ENCODE measurements at places on chromosomes 13 and 19. TPM values are rescaled to one million over a fixed set of nuclear protein-coding genes. Genes with fewer than 3 reads are reported as not detected.

GRCh38 chr19:54461210-54461609, 2.4 kb downstream of the LENG9 start:
- DNase-seq = no peak

DNA sequence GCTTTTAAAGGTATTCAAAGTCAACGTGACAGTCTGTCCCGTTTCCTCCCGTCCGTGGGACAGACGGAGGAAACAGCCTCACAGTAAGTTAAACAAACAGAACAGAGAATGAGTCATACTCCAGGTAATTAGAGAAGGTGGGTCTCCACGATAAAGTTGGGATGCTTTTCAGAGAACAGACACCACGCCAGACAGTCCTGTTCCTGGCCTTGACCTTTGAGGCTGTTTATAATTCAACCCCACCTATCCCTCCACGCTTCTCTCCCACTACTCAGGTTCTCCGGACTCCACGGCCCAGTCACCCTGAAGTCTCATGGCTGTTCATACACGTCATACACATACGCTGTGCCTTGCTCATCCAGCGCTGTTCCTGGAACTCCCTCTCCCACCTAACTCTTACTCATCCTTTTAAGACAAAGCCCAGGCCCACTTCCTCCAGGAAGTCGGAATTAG, 42.5 kb downstream of the ARHGEF18 start:
- DNase-seq = peak; percentile 38

DNA sequence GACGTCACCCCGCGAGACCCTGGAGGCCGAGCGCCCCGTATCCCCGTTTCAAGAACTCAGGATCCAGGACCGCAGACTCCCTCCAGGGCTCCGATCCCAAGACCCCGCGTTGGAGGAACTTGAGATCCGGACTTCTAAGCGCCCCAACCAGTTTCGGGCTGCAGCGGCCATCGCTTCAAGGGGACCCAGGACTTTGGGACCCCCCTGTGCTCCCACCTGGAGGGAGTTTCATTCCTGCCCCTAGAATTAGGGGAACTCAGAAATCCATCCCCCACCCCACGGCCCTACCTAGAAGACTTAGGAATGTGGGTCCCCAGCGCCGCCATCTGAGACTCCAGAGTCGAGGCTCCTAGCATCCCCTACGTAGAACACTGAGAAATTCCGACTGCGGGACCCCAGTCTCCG, 400 bp downstream of the PLEKHG2 start:
- no peak for DNase-seq

GRCh38 chr19:34962687-34963572, 1.1 kb downstream of the ZNF792 start:
- DNase-seq = no peak

- DNase-seq = peak; percentile 24
Measured at GRCh38 chr19:53991224-53992113, at the start of gene CACNG6. Gene CACNG6, plus strand, starts transcription at chr19:53991637. Its CDS starts 1,241 bp downstream, at chr19:53992878.

- no peak for DNase-seq
Measured at GRCh38 chr19:50314724-50315708, 14.2 kb downstream of the KCNC3 start.

DNA sequence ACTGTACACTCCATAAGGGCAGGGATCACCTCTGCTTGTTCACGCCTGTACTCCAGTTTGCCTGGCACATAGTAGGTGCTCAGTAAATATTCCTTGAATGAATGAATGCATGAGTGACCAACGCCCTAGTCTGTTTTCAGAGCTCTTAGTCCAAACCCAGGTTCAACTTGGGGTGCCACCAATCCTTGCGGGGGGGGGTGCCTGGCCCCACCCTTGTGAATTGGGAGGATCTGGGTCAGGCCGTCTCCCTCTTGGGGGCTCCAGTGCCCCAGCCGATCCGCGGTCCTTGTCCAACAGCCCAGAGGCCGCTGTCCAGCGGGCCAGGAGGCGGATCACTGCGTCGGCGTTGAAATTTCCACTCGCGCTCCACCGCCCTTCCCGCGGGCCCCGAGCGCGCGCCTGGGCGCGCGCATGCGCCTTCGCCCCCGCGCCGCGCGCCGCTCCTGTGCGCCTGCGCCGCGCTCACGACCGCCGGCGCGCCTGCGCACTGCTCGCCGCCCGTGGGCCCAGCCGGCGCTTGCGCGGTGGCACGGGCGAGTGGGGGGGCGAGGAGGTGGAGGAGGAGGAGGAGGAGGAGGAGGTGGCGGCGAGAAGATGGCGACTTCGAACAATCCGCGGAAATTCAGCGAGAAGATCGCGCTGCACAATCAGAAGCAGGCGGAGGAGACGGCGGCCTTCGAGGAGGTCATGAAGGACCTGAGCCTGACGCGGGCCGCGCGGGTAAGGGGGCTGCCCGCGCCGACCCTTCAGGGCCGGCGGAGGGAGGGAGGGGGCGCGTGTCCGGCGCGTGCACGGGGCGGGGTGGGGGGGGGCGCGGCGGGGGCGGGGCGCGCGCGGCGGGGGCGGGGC, at the start of gene CRTC1:
Gene CRTC1, plus strand, starts transcription at position 572 of the 849 bp plus-strand sequence. Its CDS starts 23 bp downstream, at position 595.
- DNase-seq = peak; percentile 84

DNA sequence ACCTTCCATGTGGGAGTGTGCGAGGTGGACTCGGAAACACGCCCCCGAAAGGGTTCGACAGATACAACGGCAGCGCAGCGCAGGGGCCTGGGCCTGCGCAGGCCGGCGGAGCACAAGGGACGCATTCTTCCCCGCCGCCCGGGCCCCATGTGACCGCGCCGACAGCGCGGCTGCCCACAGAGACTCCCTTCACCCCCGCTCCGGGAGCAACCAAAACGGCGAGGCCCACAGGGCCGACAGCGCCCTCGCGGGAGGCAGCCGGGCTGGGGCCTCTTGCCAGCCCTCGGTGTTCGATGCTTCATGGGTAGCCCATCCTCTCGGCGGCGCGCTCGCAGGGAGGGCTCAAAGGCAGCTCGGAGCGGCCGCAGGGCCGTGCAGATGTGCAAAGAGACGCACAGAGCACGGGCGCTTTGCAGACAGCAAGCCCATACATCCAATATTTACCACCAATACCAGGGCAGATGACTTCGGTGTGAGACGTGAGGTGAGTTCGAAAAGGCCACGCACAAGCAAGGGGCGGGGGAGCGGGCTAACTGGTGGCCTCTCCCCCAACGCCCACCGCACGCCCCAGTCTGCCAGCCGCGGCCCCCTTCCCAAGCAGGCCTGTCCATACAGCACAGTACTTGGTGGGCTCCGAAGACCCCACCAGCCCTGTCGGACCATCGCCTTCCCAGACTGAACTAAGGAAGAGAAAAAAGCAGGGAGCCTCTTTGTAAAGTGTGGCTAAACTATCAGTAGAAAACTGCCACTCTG, 89.9 kb downstream of the CRYL1 start:
- no peak for DNase-seq

GRCh38 chr13:26760832-26761582, 421 bp upstream of the GPR12 start:
- no peak for DNase-seq

- no peak for DNase-seq
Measured at GRCh38 chr19:27392027-27392632, 1820.8 kb downstream of the UQCRFS1 start.

DNA sequence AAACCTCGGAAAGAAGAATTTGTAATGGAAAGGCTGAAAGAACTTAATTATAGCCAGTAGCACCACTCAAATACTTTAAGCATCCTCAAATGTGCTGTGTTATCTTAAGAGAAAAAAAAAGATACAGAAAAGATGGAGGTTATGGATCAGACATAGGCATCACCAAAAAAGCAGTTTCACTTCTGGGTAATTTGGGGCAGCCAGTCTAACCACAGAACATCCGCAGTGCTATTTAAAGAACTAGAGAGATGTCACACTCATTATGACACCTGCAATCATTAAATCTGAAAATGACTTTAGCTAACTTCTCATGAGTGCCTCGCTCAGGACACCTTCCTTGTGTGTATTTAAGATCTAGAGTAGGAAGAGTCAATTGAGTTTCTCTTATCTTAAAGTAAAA, 211.8 kb downstream of the RBM26 start:
- no peak for DNase-seq

TYROBP gene
- total RNA-seq = 0.26 TPM

CYP2F1 gene
- total RNA-seq = not detected

All from fibroblast of lung (primary cell).